ENCODE measurements at places on chromosomes 7 and 10.

DNA sequence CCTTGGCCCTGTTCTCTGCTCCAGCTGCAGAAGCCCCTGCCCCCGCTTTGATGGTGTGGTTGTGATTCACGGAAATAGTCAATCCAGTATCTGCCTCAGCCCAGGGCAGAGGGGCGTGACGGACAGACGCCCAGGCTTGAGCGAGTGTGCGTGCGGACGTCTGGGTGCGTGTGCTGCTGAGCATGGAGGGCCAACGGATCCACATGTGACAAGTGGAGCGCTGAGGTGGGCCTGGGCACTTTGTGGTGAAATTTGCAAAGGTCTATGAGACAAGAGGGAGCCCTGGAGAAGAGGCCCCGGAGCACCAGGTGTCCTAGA lies 94.4 kb downstream of the WDR37 start:
- no peak for DNase-seq

- no peak for DNase-seq
Observed at GRCh38 chr7:57220746-57221145, 88.5 kb upstream of the ZNF479 start.

- no peak for DNase-seq
Observed at GRCh38 chr7:136293841-136294391, 316.8 kb upstream of the MTPN start.

- no peak for DNase-seq
Observed at GRCh38 chr10:97408496-97408992, 7.4 kb upstream of the RRP12 start.

DNA sequence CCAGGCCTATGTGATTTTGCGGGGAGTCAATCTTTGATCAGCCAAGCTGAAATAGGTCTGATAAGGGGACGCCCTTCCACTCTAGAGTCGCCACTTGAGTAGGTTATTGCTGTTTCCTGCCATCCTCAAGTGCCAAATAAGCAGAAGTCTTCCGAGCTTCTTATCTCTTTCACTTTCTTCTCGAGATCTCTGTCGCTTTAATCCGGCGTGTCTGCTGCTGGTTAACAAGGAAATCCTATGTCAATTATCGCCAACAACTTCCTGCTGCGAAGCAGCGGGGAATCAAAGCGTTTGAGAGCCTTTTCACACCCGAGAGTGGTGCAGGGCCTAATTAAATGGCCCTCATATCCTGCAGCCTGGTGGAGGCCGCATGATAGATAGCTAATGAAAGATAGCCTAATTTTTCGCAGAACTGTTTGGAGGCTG lies 215.9 kb downstream of the RAB11FIP2 start:
- peak; percentile 12 for DNase-seq

- no peak for DNase-seq
Observed at GRCh38 chr7:23298141-23298881, 828 bp upstream of the MALSU1 start.

DNA sequence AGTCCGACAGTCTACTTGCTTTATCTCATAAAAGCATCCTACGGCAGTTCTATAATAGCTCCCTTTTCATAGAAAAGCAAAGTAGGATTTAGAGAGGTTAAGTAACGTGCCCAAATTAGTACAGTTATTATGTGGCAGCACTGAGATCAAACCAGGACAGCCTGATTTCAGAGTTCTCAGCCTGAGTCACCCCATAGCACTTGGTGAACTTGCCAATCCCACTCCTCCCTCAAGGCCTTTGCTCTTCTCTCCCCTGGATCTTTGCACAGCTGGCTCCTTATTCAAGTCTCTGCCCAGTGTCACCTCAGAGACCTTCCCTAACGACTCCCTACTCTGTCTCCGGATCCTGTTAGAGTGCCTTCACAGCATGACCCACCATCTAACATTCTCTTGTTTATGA lies 438.0 kb upstream of the NFE2L3 start:
- no peak for DNase-seq

DNA sequence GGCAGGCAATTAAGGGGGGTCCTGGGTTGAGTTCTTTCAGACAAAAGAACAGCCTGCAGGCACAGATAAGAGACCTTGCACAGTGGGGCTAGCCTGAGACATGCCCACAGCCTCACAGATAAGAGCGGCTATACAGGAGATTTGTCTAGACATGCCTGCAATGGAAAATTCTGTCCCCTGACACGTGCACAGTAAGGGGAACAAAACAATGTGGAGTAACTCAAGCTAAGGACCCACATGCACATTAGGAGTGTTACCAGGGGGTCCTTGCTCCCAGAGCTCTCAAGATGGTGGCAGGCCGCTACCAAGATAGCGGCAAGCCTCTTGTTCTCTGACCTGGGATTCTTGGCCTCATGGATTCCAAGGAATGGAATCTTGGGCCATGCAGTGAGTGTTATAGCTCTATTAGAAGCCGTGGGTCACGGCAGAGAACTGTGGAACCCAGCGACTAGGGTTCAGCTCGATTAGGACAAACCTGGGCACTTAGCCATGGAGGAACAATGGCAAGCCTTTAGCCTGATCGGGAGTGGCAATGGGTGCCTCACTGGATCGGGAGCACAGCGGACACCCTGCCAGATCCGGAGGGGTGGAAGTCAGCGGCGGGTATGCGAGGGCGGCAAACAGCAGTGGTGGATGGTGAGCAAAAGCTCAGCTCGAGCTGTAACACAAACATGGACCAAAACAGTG lies 196.9 kb downstream of the CCSER2 start:
- no peak for DNase-seq

- no peak for DNase-seq
Observed at GRCh38 chr10:75186310-75186709, 24.3 kb upstream of the VDAC2 start.

GRCh38 chr7:7231000-7231399 lies 48.7 kb downstream of the C1GALT1 start:
- no peak for DNase-seq

- no peak for DNase-seq
Observed at GRCh38 chr10:43673471-43673870, 24.8 kb upstream of the ZNF32 start.

DNA sequence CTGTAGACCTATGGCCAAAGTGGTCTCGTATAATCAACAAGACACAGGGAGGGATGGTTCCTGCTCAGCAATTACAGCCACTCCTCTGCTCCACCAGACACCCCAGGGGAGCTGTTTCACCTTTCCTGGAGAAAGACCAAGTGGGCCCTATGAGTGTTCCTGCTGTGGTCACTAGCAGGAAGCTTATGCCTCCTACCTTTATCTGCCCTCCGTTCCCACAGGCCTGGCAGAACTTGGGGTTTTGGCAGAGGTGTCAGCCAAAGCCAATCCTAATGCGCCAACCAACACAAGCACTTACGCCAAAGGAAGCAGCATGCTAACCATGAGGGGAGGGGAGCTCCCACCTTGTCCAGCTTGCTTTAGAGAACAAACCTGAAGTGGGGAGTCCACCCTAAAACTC lies 31.2 kb downstream of the XPNPEP1 start:
- no peak for DNase-seq

DNA sequence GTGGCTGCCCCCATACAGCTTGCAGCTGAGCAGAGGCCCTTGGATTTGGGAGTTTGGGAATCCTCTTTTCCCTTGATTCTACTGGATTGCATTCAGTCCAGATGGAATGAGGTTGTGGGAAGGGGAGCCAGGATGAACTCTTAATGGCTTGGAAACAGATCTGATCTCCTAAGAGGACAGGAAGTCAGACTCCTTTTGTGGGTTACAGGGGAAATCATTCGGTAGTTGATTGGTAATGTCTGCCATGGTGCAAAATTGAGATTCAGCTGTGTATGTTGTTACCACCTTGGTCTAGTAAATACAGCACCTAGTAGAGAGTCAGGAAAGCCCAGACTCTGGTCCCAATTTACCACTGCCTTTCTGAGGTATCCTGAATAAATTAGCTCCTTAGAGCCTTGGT lies 144.2 kb upstream of the TNRC18 start:
- DNase-seq, result peak; percentile 52

- DNase-seq, result peak; percentile 24
Observed at GRCh38 chr7:28200598-28200997, 20.0 kb upstream of the JAZF1 start.

- DNase-seq, result no peak
Observed at GRCh38 chr7:27171637-27172314, 2.3 kb downstream of the HOXA10 start.

DNA sequence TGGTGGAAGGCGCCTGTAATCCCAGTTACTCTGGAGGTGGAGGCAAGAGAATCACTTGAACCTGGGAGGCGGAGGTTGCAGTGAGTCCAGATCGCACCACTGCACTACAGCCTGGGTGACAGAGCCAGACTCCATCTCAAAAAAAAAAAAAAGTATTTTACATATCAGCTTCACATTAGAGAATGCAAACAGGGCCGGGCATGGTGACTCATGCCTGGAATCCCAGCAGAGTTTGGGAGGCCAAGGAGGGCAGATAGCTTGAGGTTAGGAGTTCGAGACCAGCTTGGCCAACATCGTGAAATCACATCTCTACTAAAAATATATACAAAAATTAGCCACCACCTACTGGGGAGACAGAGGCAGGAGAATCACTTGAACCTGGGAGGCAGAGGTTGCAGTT lies 31.6 kb downstream of the USP54 start:
- DNase-seq, result no peak

- no peak for DNase-seq
Observed at GRCh38 chr7:136183981-136184380, 206.8 kb upstream of the MTPN start.

- no peak for DNase-seq
Observed at GRCh38 chr10:32244421-32245207, 102.3 kb downstream of the EPC1 start.

GRCh38 chr10:4103603-4104002 lies 318.6 kb upstream of the KLF6 start:
- DNase-seq, result no peak

DNA sequence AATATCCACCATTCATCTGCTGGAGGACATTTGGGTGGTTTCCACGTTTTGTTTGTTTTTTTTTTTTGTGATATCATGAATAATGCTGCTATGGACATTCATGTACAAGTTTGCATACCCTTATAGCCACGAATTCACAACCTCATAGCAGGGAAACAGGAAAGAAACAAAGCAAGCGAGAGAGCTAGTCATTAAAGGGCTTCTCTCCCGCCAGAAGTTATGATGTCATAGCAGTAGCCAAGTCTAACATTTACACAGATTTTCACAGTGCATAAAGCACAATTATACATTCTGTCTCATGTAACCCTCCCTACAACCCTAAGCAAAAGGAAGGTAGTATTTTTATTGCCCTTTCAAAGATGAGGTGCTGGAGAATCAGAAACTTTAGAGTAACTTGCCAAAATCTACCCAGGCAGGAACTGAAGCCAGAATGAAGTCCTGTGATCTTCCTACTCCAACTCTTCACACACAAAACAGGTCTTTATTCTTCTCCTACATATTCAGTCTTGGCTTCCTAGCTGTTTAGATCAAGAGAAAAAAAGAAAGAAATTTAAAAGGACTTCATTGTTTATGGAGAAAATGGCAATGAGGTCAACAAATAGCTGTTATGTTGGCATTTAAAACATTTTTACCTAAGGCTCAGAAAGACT lies 33.9 kb upstream of the GPAM start:
- no peak for DNase-seq

GRCh38 chr10:52533986-52534385 lies 219.9 kb downstream of the DKK1 start:
- no peak for DNase-seq
